ENCODE measurements at places on chromosomes 1 and 21. TPM values are rescaled to one million over a fixed set of nuclear protein-coding genes. Genes with fewer than 3 reads are reported as not detected.

- DNase-seq, result no peak
These were observed 1.2 kb upstream of the PSMB2 start for GRCh38 chr1:35642471-35642955.

- no peak for DNase-seq
These were observed 35.6 kb downstream of the STUM start for GRCh38 chr1:226584164-226584563.

Gene TRIM17
- 1.3 TPM for polyA plus RNA-seq

Gene NEXN
- 26.0 TPM for polyA plus RNA-seq

Gene TEX38
- polyA plus RNA-seq, result 0.09 TPM

GRCh38 chr21:40936771-40937261, 89.9 kb upstream of the DSCAM start:
- no peak for DNase-seq

DNA sequence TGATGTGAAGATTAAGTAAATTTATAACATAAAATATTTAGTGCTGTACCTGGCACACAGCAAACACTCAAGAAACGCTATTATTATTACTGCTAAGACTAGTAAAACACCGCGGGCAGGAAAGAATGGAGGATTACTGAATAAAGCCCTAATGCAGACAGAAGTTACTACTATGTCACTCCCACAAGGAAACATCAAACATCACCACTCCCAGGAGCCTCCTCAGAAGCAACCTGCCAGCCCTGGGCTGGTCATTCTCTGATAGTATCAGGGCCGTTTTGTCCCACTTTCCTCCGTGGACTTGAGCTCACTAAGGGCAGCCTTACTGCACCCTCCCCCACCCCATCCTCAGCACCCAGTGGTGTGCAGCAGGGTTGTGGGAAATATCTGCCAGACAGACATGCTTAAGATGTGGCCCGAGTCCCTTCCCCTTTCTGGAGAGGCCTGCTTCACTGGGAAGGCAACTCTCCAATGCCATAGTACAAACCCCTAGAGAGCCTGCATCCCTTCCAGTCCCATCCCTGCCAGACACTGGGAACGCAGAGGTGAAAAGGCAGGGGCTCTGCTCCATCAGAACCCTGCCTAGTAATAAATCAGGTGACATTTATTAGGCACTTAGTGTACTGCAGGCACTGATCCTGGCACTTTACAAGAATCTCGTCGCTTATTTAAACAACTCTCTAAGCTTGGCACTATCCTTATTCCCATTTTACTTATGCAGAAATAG, 41.7 kb upstream of the ECE1 start:
- no peak for DNase-seq

Gene P3R3URF
- polyA plus RNA-seq, result not detected

Gene CELA2B
- polyA plus RNA-seq, result not detected

DNA sequence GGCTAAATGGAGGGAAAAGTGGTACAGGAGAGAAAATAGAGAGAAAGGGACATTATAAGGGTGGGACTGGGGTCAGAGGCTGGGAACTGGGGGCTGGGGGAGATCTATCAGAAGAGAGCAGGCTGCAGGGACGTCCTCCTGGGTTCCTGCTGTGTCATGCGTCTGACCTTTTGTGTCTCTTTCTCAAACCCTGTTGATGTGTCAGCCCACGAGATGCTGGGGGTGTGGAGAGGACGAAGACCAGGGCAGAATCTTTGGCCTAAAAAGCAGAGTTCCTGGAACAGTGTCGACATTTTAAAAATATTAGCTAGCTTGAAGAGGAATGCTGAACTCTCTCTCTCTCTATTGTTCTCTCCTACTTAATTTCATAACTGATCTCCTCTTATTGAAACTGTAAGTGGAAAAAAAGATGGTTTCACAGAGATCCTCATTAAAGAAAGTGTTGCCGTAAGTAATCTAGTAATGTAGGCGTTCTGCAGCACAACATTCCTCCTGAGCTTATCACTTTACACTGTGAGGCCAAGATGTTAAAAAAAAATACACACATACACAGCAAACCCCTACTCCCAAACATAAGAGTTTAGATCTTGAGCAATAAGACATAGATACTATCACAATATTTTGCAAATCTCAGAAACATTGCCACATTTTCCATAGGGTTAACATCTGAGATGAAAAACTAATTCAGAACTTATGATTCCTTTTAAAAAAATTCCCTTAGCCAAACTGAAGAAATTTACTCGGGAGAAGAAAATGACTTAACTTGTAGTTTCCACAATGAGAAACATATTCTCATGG, 52.6 kb downstream of the RUNX1 start:
- no peak for DNase-seq

DNA sequence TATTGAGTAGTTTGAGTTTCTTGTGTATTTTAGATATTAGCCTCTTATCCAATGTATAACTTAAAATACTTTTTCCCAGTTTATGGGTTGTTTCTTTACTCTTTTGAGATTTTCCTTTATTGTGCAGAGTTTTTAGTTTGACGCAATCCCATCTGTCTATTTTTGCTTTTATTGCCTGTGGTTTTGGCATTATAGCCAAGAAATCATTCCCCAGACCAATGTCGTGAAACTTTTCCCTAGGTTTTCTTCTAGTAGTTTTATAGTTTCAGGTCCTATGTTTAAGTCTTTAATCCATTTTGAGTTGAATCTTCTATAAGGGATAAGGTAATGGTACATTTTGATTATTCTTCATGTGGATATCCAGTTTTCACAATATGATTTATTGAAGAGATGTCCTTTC, 87.6 kb downstream of the LEPR start:
- DNase-seq, result no peak

DNA sequence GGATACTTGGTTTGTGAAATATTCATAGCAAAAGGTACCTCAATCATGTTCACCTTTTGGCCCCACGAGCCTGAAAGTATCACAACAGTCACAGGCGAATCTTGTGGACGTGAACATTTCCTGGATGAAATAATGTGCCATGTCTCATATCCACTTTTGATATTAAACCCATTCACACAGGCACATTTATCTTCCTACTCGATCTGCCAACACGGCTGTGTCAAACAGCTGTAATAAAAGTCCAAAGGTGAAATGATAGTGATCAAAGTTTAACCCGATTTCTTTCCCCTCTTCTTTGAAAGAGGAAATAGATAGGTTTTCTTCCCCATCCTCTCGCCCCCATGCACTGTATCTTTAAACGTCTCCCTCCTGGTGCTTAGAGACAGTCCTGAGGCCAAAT, 191.2 kb upstream of the PROX1 start:
- DNase-seq, result no peak

Gene WNT4
- polyA plus RNA-seq, result 2.2 TPM

GRCh38 chr1:226606311-226607267, 58.0 kb downstream of the STUM start:
- no peak for DNase-seq
